Memory B cell (primary cell): ENCODE measurements at places on chromosomes 4 and X.

- DNase-seq = no peak
Observed at GRCh38 chr4:80309294-80310004, 26.1 kb upstream of the CFAP299 start.

GRCh38 chrX:67893931-67894330, 350.1 kb downstream of the AR start:
- no peak for DNase-seq

DNA sequence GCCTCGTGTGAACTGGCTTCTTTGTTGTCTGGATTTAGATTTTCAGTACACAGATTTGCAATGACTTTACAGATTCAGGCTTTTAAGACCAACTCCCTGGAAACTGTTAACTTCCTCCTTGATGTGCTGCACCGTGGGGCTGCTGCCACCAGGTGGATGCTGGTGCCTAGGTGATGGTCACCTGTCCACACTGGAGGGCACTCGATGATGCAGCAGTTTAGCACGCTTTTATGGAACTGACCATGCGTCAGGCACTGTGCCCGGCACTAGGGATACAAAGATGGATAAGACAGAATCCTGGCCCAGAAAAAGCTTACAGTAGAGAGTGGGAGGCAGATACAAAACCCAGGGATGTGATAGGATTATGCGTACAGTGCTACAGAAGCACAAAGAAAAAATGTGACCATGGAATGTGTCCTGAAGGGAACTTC, 180.7 kb downstream of the CEP135 start:
- DNase-seq = no peak

- peak; percentile 45 for DNase-seq
Observed at GRCh38 chr4:153643406-153644383, 40.4 kb upstream of the TLR2 start.
